ENCODE measurements at places on chromosomes 7 and 10. TPM values are rescaled to one million over a fixed set of nuclear protein-coding genes. Genes with fewer than 3 reads are reported as not detected.

GRCh38 chr7:80517282-80517747, 5.5 kb upstream of the GNAT3 start:
- no peak for DNase-seq

- DNase-seq: no peak
Observed at GRCh38 chr7:22709857-22710256, 17.1 kb upstream of the IL6 start.

GRCh38 chr7:3289996-3290395, 11.1 kb upstream of the SDK1 start:
- DNase-seq: peak; percentile 92

GRCh38 chr7:149732611-149733010, 40.8 kb downstream of the ZNF467 start:
- DNase-seq: no peak

GRCh38 chr10:43393606-43394360, 15.2 kb downstream of the HNRNPF start:
- DNase-seq: no peak

- peak; percentile 51 for DNase-seq
Observed at GRCh38 chr10:23158370-23158769, 33.7 kb upstream of the PTF1A start.

DNA sequence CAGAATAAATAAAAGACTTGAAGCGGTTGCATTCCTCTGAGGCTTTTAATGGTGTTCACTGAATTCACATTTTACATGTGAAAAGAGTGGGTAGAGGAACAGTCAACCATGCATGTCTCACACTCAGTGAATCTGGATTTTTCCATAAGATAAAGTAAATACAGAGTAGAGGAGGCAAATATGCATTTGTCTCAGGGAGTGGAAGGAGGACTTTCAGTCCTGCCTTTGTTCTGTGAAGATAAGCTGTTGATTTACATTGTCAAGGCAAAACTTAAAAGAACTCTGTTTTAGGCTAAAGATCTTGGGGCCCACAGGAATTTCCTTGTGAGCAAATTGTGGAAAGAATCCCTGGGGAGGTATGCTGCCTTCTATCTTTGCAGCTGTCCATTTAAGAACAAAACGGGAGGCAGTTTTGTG, 825.3 kb upstream of the MBL2 start:
- no peak for DNase-seq

DNA sequence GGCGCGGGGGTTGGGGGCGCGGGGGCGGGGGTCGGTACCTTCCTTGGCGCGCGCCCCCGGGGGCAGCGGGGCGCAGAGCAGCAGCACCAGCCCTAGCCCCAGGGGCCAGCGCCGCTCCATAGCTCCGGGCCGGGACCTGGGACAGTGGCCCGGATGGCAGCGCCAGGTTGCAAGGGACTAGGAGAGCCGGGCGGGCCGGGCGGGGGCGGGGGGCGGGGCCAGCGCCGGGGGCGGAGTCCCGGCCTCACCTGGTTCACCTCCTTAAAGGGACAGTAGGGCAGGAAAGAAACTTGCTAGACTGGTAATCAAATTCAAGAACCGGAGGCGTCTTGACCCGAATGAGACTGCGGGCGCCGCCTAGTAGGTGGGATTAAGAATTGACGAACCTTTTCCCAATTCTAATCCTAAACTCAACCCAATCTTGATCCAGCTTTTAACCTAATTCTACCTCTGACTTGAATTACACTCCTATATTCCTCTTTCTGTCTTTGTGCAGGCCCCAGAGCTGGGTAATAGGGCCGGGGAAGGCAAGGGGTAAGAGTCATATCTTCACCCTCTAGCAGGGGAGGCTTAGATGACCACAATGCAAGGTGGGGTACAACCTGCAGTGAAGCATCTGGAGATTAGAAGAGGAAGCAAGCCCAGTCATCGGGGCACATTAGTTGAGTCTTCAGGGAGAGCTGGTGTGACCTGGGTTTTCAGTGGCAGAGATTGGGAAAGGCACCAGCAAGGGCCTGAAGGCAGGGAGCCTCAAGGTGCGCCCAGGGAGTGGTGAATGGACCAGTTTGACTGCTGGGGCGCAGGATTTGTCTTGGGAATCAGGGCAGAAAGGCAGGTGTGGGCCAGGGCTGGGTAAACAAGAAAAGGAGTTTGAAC, at the start of gene EPHA1:
Gene EPHA1 (minus strand): TSS at position 171 of the 876 bp plus-strand sequence. CDS start 51 bp downstream, at position 120.
- DNase-seq: no peak

DNA sequence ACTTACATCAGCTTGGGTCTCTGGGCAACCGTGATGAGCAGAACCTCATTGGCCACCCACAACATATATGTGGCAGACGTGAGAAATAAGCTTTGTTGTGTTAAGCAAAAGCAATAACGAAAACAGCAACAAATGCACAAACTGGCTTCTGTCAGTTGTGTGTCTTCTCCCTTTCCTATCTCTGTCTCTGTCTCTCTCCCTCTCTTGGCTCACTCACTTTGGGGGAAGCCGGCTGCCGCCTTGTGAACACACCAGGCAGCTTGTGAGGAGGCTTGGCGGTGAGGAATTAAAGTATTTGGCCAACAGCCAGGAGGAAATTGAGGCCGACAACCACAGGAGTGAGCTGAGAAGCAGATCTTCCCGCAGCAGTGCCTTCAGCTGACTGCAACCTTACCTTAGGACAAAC, 21.9 kb upstream of the CDCA7L start:
- peak; percentile 46 for DNase-seq

DNA sequence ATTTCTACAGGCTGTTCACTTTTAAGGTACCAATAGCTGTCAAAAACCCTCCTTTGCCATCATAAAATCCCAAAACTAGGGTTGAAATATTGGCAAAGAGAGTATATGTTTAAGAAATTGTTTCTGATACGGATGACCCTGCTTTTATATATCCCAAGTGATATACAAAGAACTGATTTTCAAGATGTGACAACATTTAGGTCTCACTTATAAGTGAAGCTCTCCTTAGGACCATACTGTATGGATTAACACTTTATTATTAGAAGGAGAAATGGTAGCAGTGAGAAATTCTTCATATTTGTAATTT, 11.0 kb upstream of the CRPPA start:
- no peak for DNase-seq

- peak; percentile 49 for DNase-seq
Observed at GRCh38 chr10:48289501-48290238, 15.2 kb upstream of the FRMPD2 start.

DNA sequence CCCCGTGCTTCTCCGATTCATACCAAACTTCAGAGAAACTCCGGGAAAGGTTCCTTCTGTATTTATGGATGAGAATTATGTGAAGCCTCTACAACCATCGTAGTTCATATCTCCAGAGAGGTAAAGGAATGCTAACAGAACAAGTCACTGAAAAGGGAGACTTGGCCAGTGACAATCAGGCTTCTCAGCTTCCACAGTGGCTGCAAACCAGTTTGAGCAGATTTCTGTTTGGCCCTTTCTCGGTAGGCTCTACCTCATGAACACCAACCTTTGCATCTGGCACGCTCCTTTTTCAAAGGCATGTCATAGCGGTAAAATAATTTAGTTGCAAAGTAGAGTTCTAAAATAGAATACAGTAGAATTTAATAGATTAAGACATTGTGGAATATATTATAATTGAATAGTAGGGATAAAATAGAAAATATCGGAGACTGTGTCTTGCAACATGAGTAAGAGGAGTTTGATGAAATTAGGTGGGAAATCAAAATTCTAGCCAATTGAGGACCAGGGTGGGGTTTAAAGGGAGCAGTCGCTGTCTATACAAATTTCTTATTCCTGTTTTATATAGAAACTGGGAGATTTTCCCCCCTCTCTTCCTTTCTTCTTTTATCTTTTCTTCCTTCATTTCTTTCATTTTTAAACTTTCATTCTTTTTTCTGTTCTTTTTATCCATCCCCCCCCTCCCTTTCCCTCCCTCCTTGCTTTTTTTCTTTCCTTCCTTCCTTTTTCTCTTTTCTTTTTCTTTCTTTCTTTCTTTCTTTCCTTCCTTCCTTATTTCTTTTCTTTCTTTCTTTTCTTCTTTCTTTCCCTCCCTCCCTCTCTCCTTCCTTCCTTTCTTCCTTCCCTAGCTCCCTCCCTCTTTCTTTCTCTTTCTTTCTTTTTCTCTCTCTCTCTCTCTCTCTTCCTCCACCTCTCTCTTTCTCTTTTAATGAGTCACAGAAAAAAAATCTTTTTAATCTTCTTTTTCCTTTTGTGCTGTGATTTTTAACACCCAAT, 161.5 kb upstream of the KLF6 start:
- no peak for DNase-seq

- DNase-seq: no peak
Observed at GRCh38 chr10:93081834-93082233, 8.1 kb downstream of the CYP26A1 start.

The SPDYE9 gene
- total RNA-seq: not detected

The CPEB3 gene
- 0.46 TPM for total RNA-seq

The PPP1R17 gene
- not detected for total RNA-seq
